ENCODE measurements at places on chromosomes 2 and 18.

DNA sequence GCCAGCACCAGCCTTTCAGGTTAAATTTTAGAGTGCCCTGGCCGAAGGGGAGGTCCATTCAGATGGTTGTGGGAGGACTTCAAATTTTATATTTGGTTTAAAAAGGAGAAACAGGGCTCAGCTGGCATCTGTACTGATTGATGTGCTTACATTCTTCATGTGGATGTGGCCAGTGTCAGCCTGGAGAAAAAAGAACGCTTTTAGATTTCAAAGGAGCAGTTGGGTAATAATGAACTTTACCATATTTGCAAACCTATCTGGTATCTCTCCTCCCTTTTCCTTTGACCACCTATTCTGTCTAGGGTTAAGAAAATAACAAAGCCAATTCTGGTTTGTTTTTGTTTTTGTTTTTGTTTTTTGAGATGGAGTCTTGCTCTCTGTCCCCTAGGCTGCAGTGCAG, 21.3 kb downstream of the RAB12 start:
- DNase-seq = no peak

GRCh38 chr2:225630824-225631533, 231.5 kb downstream of the NYAP2 start:
- no peak for DNase-seq

- no peak for DNase-seq
Observed at GRCh38 chr18:13835202-13835601, 11.3 kb downstream of the MC5R start.

GRCh38 chr2:109676346-109676902, 62.3 kb downstream of the SOWAHC start:
- DNase-seq = no peak

- DNase-seq = no peak
Observed at GRCh38 chr2:41865263-41865662, 182.6 kb upstream of the PKDCC start.

DNA sequence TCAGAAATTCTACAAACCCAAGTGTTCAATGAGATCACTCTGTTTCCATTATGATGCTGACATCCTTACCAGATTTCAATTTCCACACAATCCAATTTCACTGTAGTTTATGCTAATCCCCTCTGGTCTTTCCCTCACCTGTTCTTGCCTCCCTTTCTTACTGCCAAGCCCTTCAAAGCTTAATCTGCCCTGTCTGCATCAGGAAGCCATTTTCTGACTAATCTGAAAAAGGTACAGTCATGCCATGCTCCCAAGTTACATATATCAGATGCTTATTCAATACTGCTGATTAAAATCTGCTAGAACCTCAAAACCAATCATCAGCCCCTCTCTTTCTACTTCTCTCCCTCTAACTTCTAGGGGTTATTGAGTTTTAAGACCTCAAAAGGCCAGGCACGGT, 8.9 kb downstream of the KRTCAP3 start:
- no peak for DNase-seq

DNA sequence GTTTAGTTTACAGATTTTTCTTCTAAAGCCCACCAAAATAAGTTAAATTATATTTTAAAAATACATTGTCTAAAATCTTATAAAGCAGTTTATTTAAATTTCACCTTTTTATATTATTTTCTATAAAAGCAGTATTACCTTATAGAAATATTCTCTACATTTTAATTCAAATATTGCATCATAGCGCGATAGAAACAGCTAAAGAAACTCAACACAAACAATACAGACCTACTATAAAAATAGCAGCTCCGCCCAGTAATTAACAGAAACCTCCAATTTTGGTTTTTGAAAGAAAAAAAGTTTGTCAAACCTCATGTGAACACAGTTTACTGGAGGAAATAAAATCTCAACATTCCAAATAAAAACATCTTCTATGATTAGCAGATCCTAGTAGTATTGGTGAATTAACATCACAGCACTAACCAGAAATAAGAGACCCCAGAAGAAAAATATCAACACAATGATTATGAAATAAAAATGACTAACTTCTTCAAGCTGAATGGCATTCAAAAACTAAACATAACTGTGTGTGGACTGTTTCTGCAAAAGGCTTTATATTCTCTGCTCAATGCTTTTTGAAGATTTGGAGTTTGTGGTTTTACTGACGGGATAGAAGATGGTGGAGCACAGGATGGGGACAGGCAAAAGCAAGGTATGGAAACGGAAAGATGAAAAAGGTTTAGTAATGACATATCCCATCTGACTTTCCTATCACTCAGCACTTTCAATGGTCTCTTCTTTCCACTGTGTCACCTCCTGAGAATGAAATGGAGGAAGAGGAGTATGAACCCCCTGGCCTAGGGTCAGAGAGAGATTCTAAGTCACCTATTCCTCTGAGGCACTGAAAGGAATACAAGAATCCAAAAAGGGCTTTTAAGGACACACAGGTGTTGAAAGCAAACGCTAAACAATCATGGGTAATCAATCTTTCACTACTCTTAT, 17.5 kb downstream of the MAP4K3 start:
- peak; percentile 77 for DNase-seq

DNA sequence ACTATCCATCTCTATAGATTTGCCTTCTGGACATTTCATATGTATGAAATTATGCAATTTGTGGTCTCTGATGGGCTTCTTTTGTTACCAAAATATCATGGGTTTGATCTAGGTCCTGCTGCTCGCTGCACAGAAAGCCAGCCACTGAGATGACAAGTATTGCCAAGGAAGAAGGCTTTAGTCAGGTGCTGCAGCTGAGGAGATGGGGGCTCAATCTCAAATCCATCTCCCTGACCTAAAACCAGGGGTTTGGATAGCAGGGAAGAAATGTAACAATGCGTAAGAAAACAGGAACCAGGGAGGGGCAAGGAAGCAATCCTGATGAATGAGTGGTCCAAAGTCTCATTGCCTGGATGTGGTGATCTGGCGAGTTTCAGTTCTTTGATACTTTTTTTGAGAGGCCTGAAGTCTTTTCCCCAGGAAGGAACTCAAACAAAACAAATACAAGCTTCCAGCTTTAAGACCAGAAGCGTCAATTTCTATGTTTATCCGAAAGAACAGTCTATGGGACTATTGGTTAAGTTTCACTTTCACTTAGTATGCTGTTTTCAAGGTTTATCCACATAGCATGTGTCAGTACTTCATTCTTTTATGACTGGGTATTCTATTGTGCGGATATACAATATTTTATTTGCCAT, 3.4 kb upstream of the CKAP2L start:
- DNase-seq = no peak

DNA sequence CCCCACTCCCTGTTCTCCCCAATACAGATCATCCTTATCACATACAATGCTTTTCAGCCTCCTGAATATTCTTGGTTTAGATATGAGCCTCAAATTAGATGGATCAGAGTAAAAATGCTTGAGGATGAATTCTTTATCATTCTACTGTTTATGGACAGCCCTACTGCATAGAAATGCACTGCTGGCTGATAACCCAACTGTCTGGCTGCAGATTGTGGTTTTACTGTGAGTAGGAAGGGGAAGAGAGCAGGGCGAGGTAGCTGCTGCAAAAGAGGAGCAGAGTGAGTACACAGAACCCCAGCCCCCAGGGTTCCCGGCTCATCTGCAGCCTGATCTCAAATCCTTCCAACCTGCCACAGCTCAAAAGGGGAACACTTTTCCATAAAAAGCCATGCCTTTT, 29.4 kb upstream of the NCOA1 start:
- no peak for DNase-seq

DNA sequence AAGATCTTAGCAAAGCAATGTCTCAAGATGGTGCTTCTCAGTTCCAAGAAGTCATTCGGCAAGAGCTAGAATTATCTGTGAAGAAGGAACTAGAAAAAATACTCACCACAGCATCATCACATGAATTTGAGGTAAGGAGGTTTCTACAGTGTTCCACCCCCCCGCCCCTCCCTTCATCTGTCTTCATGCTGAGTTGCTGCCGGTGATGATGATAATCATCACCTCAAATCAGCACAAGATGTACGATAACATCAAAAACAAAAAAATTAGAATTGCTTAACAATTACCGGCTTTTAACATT, 14.6 kb downstream of the UGP2 start:
- DNase-seq = no peak

DNA sequence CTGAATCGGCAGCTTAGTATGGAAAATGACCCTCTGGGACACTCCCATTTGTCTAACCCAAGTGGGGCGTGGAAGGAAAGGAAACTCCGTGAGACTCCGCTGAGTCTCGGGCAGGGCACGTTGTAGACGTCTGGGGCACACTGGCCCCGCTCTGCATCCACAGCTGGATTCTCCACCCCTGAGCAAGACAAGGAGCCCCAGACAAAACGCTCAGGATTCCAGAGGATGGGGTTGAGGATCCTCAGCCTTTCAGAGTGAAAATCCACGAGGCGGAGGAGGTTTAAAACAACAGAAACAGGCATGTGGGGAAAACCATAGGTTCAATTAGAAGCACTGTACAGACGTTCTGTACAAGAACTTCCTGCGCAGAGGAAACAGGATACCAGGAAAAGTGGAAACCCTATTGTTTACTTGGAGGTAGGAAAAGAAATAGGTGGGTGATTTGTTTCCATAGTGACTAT, 124.9 kb upstream of the ZNF236 start:
- peak; percentile 24 for DNase-seq

- DNase-seq = no peak
Observed at GRCh38 chr2:52264911-52265310, 1233.0 kb upstream of the NRXN1 start.

- DNase-seq = no peak
Observed at GRCh38 chr2:145689277-145689676, 1169.4 kb upstream of the ZEB2 start.

DNA sequence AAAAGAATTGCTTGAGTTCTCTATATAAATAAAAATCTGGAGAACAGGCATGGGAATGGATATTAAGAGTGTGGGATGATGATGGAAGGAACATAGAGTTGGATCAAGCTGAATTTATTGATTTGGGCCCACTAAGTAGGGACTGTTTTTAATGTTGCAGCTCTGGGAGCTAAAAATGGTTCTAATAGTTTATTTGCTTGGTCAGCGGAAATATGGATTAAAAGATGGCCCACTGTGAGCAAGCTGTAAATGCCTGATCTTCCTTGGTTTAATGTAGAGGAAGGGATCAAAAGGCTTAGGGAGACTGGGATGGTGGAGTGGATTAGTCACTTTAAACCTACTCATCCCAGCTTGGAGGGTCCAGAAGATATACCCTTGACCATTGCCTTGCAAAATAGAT, 429.4 kb upstream of the NXPH2 start:
- no peak for DNase-seq

- peak; percentile 5 for DNase-seq
Observed at GRCh38 chr2:169069341-169069740, at the start of gene DHRS9. DHRS9 (plus strand) TSS chr2:169069563; CDS start chr2:169081582, 12,019 bp downstream.

- no peak for DNase-seq
Observed at GRCh38 chr2:23639406-23639982, 254.5 kb downstream of the KLHL29 start.

GRCh38 chr2:159976527-159977160, 85.8 kb downstream of the PLA2R1 start:
- DNase-seq = no peak

GRCh38 chr2:75035444-75036353, 77.3 kb downstream of the POLE4 start:
- DNase-seq = no peak

- DNase-seq = no peak
Observed at GRCh38 chr2:63834401-63834800, 7.3 kb upstream of the UGP2 start.

GRCh38 chr2:223538920-223539440, 63.2 kb downstream of the SCG2 start:
- DNase-seq = no peak

- DNase-seq = peak; percentile 78
Observed at GRCh38 chr18:52337276-52337675, 2.7 kb upstream of the DCC start.

- no peak for DNase-seq
Observed at GRCh38 chr2:196977507-196977906, 51.0 kb upstream of the PGAP1 start.

DNA sequence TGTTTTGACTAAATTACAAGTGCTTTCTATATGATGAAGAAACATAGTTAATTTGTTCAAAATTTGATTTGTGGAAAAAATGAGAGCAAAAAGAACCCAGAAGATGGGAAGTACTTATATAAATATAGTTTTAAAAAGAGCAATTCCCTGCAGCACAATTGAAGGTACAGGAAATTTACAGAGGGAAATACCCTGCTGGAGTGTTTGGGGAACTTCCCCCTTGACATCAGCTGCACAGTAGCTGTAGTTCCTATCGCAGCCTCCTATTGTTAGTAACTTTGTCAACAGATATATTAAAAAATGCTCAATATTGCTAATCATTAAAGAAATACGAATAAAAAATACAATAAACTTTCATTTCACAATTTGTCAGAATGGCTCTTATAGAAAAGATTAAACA, 1118.8 kb upstream of the ZEB2 start:
- DNase-seq = no peak
